DND-41 (cell line): ENCODE measurements at places on chromosomes 5 and 9.

- DNase-seq, result no peak
These were observed 141.0 kb upstream of the PPP1R26 start for GRCh38 chr9:135338546-135338945.

GRCh38 chr9:21789541-21790037 lies 12.8 kb upstream of the MTAP start:
- peak; percentile 58 for DNase-seq

- DNase-seq, result no peak
These were observed 69.8 kb upstream of the TNFSF8 start for GRCh38 chr9:115000217-115000639.

- DNase-seq, result no peak
These were observed 17.3 kb upstream of the EXOC3 start for GRCh38 chr5:425714-426113.

DNA sequence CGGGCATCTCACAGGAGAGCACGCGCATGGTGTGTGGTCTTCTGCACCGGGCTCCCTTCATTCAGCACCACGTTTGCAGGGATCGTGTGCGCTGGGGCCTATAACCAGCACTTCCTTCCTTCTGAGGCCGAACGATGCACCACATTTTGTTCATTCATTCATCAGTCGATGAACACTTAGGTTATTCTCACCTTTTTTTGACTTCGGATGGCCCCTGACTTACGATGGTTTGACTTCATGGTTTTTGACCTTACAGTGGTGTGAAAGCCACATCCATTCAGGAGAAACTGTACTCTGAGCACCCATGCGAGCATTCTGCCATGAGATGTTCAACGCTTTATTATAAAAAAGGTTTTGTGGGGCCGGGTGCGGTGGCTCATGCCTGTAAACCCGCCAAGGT lies 27.5 kb downstream of the TSPAN17 start:
- DNase-seq, result no peak

DNA sequence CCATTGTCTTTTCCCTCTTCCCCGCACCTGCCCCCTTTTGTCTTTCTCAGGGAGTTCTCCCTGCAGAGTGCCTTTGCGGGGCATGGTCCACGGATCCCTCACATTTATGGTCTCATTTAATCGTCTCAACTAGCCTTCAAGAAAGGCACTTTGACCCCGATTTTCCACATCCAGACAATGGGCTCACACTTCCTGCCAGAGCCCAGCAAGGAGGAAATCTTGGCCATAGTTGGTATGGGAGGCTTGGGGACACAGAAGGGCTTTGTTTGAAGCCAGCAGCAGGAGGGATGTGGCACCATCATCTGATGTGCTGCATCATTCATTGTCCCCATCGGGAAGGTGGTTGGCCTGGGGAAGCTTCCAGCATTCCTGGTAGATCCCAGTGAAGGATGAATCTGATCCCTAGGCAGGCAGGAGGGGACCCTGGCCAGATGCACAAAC lies 24.9 kb downstream of the GSN start:
- DNase-seq, result no peak

DNA sequence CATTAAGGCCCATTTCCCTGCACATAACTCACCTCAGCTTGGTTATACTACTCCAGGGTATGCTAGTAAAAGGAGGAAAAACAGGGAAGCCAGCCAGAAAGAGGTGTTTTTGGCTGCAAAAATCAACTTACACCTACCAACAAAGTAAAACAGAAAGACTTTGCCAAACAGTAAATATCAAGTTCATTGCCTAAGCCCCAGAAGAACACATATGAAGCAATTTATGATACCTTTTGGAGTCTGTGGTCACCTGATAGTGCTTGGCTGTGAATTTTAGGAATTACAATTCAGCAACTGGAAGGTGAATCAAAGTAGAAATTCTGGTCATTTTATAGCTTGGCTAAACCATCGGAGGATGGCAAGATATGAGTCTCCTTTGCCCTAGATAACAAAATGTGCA lies 463.7 kb upstream of the CLINT1 start:
- no peak for DNase-seq

DNA sequence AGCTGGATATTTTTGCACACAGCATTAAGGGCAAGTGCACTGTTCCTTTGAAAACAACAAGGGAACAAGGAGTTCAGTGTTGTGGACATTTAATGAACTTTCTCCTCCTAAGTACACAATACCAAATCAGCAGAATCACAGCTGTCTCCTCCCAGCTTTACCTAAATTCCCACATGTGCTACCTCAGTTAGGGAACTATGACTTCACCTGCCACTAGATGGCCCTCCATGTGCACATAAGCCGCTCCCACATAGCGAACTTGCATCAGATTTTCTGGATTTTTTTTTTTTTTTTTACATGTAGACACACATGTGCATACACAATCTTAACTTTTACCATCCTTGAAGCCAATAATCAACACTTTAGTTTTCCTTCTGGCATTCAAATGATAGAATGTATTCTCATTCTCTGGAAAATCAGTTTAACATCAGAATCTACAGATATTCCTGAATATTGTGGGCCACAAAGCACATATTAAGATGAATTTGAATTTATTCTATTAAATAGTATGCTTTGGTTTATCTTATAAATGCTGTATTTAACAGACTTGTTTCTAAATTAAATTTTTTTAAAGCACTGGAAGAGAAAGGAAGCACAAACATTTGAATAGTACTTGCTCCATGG lies 123.6 kb downstream of the PALM2AKAP2 start:
- peak; percentile 78 for DNase-seq

DNA sequence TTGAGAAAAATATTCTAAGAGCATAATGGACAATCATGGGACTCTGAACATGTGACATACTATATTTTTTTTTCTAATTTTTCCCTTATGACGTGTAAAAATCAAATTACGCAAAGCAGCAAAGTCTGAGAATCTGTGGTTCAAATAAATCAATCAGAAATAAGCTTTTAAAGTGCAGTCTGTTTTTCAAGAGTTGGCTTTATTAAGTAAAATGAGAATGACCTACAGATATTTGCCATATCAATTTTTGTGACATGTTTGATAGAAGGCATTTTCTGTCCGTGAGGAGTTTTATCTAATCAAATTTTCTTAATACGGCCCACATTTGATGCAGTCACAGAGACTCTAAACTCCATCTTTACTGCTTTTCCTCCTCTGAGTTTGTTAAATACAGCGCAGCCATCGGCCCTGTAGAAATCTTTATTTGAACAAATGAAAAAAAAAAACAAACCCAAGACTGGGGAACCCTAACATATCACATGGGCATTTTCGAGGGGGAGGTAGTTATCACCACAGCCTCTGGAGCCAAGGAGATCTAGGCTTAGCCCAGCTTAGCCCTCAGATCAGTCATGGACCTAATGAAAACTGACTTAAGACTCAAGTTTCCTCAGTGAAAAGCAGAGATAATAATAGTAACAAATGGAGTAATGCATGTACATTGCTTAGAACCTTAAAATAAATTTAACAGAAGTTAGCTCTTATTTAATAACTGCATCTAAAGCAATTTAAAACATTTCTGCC lies 263.6 kb upstream of the C9orf72 start:
- DNase-seq, result no peak

DNA sequence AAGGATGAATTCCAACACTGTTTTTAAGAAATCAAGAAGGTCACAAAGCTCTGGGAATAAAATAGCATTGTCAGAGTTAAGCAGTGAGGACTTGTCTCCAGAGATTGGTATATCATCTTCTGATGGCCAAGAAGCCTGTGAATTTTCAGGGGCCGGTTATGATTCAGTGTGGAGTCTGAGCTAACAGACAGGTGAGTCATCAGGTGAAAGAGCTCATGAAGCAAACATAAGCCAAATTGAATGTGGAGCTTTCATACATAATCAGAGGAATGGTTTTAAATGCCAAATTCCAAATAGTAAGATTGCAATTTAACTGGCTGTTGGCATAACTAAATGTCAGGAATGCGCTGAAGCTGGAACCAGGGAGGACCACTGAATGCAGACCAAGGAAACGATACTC lies 494.2 kb downstream of the MTRR start:
- no peak for DNase-seq

GRCh38 chr5:54186912-54187445 lies 123.4 kb downstream of the ARL15 start:
- peak; percentile 5 for DNase-seq
